ENCODE measurements at places on chromosomes 1 and 21. TPM values are rescaled to one million over a fixed set of nuclear protein-coding genes. Genes with fewer than 3 reads are reported as not detected.

GRCh38 chr1:152436593-152437496, 22.8 kb upstream of the CRNN start:
- H3K36me3 ChIP-seq: no peaks in the 10 kb centered on the region
- no peaks in the 10 kb centered on the region for H3K27me3 ChIP-seq
- H3K27ac ChIP-seq: no peak overlapping the region
- no peak for DNase-seq

DNA sequence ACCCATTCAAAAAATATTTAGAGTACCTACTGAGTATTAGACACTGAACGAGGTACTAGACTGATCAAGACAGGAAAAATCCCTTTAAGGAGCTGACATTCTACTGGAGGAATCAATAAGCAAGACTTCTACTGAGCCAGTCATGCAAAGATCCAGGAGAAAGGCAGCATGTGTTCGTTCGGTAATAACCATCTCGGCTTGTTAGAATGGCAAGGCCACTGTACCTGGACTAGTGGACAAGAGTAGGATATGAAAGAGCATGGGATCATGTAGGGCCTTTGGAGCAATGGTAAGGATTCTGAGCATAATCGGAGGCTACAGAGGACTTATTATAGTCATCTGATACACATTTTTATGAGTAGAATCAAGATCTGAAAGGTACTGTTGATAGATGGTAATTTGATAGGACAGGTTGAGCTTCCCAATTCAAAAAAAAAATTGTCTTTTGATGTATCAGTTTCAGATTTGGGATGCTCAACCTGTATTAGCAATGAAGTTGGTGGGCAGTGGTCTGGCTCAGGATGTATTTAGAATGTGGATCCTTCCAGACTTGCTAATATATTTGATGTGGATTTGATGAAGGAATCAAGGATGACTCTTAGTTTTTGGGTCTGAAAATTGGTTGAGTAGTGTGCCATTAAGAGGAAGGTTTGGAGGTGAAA, 2.3 kb downstream of the COX20 start:
- DNase-seq: no peak
- H3K36me3 ChIP-seq: no peaks in the 10 kb centered on the region
- peak overlapping the region; percentile 99 for H3K27ac ChIP-seq
- H3K4me1 ChIP-seq: peaks cover 24% of the 10 kb centered on the region
- no peak overlapping the region for H3K4me3 ChIP-seq

GRCh38 chr1:87349036-87349435, 20.4 kb downstream of the LMO4 start:
- DNase-seq: no peak
- H3K36me3 ChIP-seq: peaks cover 8% of the 10 kb centered on the region
- no peak overlapping the region for H3K4me3 ChIP-seq
- no peaks in the 10 kb centered on the region for H3K27me3 ChIP-seq
- peaks cover 11% of the 10 kb centered on the region for H3K4me1 ChIP-seq
- peak overlapping the region; percentile 39 for H3K27ac ChIP-seq

GRCh38 chr1:53541761-53542550, 82.8 kb downstream of the DMRTB1 start:
- H3K36me3 ChIP-seq: no peaks in the 10 kb centered on the region
- peak overlapping the region; percentile 67 for H3K27ac ChIP-seq
- H3K4me1 ChIP-seq: peaks cover 8% of the 10 kb centered on the region
- H3K27me3 ChIP-seq: no peaks in the 10 kb centered on the region

DNA sequence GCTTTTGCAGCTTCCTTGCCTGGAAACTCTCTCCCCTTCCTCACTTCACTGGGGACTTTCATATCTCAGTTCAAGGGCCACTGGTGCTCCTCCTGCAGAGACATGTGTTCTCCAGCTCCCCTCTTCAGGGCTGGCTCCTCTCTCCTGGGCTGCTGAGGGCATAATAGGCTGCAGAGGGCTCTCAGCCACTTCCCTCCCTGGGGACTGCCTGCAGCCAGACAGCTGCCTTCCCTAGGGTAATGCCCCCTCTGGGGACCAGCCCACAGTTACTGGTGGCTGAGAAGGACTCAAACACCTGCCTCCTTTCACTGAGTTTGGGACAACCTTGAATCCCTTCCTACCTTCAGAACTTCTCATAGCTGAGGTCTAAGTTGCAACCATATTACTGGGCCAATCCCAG, 104.8 kb upstream of the POU3F1 start:
- no peak for DNase-seq
- no peak overlapping the region for H3K27ac ChIP-seq
- no peak overlapping the region for H3K4me3 ChIP-seq
- H3K4me1 ChIP-seq: no peaks in the 10 kb centered on the region

DNA sequence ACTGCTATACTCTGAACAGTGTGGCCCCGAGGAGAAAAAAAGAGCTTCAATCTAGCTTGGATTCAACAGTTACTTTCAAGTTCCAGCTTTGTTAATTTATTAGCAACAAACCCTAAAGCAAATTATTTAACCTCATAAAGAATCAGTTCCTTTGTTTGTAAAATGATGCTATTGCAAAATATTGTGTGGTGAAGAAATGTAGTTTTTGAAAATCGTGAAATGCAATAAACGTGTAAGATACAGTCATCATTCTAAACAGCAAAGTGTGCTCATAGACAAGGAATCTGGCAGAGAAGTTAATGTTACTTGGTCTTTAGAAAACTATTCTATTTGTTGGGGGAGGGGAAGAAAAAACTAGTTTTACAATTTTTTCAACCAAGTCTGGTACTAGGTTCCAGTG, 297.6 kb upstream of the ADGRL4 start:
- DNase-seq: no peak
- no peaks in the 10 kb centered on the region for H3K4me1 ChIP-seq
- H3K27ac ChIP-seq: no peak overlapping the region
- H3K27me3 ChIP-seq: no peaks in the 10 kb centered on the region
- H3K36me3 ChIP-seq: no peaks in the 10 kb centered on the region
- H3K4me3 ChIP-seq: no peak overlapping the region

DNA sequence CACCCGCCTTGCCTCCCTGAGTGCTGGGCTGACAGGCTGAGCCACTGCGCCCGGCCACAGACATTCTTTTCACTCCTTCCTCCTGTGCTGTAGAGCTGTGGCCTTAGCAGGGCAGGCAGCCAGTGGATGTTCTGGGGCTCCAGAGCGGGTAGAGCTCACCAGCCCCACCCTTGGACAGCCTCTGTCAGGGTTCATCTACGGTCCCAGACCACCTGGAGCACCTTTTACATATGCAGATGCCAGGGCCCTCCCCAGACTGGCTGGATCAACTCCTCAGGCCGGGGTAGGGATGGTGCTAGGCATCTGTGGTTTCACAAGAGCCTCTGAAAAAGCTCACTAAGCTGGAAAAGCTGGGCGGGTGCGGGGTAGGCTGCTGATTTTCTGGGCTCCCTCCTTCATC, 4.6 kb downstream of the ATP13A2 start:
- no peaks in the 10 kb centered on the region for H3K27me3 ChIP-seq
- H3K4me3 ChIP-seq: no peak overlapping the region
- no peaks in the 10 kb centered on the region for H3K36me3 ChIP-seq

DNA sequence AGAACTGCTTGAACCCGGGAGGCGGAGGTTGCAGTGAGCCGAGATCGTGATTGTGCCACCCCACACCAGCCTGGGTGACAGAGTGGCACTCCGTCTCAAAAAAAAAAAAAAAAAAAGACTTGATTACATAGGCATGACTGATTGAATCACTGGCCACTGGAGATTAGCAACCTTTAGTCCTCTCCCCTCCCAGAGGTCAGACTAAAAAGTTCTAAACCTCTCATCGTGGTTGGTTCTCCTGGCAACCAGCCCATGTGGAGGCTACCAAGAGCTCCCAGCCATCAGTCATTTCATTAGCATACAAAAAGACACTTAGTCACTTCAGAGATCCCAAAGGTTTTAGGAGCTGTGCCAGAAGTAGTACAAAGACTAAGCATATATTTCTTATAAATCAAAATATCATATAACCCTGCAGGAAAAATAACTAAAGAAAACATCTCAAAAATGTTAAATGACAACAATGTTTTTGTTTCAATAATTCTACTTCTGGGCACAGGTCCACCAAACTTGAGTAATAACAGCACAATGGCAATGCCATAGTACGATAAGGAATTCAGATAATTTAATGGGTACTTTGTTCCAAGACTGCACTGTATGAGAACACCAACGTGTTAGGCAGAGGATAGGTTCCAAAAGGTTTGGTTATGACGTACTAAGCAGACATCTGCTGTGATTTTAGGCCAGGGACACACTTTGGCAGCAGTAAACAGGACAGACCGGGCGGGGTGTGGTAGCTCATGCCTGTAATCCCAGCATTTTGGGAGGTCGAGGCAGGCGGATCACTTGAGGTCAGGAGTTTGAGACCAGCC, 18.1 kb downstream of the USP48 start:
- no peak overlapping the region for H3K4me3 ChIP-seq
- H3K36me3 ChIP-seq: no peaks in the 10 kb centered on the region
- no peak overlapping the region for H3K27ac ChIP-seq
- no peaks in the 10 kb centered on the region for H3K4me1 ChIP-seq
- DNase-seq: no peak
- no peaks in the 10 kb centered on the region for H3K27me3 ChIP-seq

GRCh38 chr1:204669579-204669978, 16.0 kb downstream of the LRRN2 start:
- H3K4me1 ChIP-seq: no peaks in the 10 kb centered on the region
- no peak for DNase-seq
- H3K36me3 ChIP-seq: no peaks in the 10 kb centered on the region
- no peak overlapping the region for H3K27ac ChIP-seq
- no peaks in the 10 kb centered on the region for H3K27me3 ChIP-seq

DNA sequence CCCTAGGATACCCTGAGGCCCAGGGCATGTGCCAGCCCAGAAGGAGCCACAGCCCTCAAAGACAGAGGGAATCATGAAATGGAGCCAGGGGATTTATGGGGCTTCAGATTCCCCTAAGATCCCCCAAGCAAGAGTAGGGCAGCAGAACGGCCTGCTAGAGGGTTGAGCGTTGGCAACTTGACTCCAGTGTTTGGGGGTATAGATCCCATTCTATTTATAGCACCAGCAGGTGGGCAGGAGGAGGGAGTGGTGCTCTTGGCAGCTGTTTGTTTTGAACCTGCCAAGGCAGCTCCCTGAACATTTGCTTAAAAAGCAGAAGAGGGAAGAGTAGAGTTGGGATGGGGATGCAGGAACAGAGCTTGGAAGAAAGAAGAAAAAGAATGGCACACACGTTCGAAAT, 33.7 kb downstream of the GLUL start:
- no peak for DNase-seq
- no peaks in the 10 kb centered on the region for H3K36me3 ChIP-seq
- H3K27me3 ChIP-seq: no peaks in the 10 kb centered on the region
- H3K4me1 ChIP-seq: no peaks in the 10 kb centered on the region

NKAIN1 gene
- polyA plus RNA-seq: 1.8 TPM

LCE6A gene
- not detected for polyA plus RNA-seq
